ENCODE measurements at places on chromosomes 5 and 9.

GRCh38 chr9:70119786-70120185 is 76.1 kb downstream of the MAMDC2 start:
- no peak for DNase-seq

GRCh38 chr9:72464857-72465592 is 56.4 kb upstream of the TMC1 start:
- DNase-seq: no peak

DNA sequence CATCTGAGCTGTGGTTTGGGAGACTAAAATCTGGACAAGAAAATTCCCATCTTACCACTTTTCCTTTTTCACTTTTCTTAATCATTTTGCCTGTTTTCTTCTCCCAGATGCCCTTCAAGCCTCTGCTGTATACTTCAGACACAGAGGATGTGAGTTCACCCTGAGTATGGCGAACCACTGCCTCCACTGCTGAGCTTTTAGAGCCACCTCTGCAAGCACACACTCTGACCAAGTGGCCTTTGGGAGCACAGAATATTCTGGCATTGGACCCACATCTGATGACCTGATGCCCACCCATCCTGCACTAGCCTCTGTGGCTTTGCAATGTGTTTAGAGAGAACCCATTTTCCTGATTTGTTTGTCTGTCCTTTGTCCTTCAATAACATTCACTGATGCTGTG is 32.5 kb downstream of the TERT start:
- DNase-seq: no peak

DNA sequence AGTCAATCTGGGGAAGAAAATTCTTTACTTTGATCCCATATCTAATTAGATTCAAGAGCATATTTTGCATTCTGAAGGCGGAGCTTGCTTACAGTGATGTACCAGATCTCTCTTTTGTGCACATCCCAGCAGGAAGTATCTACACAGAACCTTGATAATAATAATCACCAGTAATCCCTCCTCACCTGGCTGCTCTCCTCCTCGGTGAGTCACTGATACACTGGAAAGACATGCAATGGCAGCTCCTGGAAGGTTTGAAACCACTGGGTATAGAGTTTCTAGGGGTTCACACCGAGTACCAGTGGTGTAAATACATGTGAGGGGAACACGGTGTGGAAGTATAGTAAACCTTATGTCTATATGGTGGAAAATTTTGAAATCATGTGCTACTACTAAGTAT is 205.5 kb upstream of the TARS1 start:
- no peak for DNase-seq

GRCh38 chr5:127326431-127326830 is 35.8 kb downstream of the MEGF10 start:
- DNase-seq: no peak

GRCh38 chr9:112754578-112754977 is 4.0 kb downstream of the SNX30 start:
- DNase-seq: peak; percentile 28

GRCh38 chr5:151081431-151082281 is 822 bp upstream of the TNIP1 start:
- no peak for DNase-seq

DNA sequence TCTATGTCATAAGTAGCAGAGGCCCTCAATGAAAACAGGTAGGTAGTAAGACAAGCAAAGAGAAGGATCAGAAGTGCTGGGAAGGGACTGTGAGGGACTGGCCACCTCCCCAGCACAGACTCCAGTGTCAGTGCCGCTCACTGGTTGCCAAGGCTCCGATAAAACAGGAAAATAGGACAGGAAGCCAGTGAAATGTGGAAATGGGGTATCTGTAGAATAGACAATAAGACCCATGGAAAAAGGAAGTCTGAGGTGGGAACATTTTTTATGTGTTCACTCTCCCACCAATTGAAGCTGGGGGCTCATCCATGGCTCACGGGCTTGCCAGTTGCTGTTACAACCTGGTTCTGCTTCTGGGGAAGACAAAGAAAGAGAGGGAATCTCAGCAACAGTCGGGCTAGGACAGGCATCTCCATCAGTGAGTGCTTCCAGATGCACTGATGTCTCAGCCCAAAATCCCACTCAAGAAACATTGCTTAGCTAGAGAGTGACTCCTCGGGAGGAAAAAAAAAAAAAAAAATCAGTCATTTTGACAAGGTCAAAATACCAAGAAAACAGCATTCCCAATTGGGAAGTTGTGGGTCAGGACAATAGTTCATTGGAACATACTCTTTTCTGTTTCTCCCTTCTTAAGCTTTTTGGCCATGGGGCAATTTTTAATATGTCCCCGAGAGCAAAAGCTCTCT is 27.6 kb upstream of the NFIB start:
- no peak for DNase-seq

- no peak for DNase-seq
Measured at GRCh38 chr9:4167079-4167671, 132.7 kb downstream of the GLIS3 start.

DNA sequence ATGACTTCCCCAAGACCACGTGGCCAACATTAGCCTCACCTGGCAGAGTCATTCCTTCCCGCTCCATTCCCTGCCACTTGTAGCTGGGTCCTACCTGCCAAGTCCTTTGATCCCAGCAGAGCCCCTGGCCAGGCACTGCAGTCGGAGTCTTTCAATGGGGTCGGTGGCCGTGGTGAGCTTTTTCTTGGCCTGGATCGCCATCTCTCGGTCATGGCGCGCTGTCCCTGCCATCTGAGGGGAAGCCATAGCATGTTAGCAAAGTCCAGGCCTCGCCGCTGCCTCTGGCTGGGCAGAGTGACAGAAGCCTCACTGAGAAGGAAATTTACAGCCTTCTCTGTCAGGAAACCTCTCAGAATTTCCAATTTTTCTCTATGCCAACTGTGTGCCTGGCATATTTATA is 17.5 kb downstream of the CAPSL start:
- DNase-seq: no peak

- no peak for DNase-seq
Measured at GRCh38 chr9:132293145-132293721, 61.6 kb downstream of the SETX start.

- DNase-seq: no peak
Measured at GRCh38 chr5:65062469-65063083, 293.8 kb downstream of the CWC27 start.

GRCh38 chr9:130244548-130245165 is 20.9 kb upstream of the HMCN2 start:
- no peak for DNase-seq

DNA sequence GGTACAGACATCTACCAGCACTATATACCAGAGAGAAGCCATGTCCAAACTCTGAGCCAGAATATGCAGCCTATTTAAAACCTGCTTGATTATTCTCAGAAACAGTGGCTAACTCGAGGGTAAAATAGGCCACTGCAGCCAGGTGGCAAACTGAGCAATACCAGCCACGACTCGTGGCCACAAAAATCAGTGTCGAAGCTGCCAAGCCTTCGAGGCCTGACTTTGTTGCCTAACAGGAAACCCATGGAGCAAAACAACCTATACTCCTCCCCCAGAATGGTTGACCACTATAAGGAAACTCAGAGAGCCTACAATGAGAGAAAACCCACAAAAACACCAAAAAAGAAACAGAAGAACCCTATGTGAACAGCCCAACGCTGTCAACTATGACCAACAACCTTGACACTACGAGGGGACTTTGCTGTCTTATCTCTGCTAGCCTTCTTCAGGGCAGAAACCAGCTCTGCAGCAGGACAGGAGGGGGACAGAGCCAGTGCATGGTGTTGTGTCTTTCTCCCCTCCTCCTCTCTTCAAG is 133.8 kb downstream of the TMEM174 start:
- no peak for DNase-seq

GRCh38 chr9:16145196-16145950 is 592.5 kb downstream of the CCDC171 start:
- no peak for DNase-seq

DNA sequence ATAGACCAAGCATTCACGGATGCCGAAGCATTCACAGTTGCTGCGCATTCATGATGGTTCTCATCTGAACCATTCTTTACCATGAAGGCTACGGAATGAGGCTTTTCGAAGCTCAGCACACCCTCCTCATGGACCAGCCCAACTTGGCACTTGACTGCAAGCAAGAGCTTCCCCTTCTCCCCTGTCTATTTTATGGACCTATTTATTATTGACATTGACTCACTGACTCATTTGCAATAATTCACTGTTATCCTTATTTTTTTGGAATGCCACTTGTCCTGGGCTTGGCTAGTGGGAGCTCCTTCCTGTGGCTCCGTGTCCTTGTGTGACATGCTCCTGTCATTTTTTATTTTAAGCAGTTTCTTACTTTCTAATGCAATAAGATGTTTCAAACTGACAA is 51.5 kb upstream of the ICE1 start:
- no peak for DNase-seq

All from T-helper 9 cell (primary cell).